ENCODE measurements at places on chromosomes 5 and 9. TPM values are rescaled to one million over a fixed set of nuclear protein-coding genes. Genes with fewer than 3 reads are reported as not detected.

The LCN1 gene
- total RNA-seq = 0.65 TPM

The THBS4 gene
- total RNA-seq = 1.1 TPM

The SPATA9 gene
- 0.71 TPM for total RNA-seq

The TLN1 gene
- 181 TPM for total RNA-seq

Measured in smooth muscle cell of bladder (primary cell).